ENCODE measurements at places on chromosomes 7 and 10. TPM values are rescaled to one million over a fixed set of nuclear protein-coding genes. Genes with fewer than 3 reads are reported as not detected.
A peak's percentile ranks its signal among the peaks of the same experiment; 100 is the strongest.

Gene GJD4
- total RNA-seq, result 0.22 TPM

DNA sequence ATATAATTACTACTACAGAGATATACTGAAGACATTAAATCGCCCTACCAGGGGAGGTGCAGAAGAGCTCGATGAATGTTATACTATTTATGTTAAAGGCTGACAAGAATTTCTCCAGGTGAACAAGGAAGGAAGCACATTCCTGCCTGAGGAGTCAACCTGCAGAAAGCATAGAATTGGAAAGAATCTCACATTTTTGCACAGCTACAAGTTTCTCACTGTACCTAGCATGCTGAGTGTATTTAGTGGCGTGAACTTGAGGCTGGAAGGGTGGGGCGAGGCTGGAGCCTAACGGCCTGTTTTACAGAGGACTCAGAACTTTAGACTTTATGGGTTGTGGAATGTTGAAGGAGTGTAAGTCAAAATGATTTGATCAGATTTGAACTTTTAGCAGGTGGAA is 373.6 kb upstream of the LRGUK start:
- DNase-seq, result no peak

Gene CCDC3
- total RNA-seq, result not detected

- DNase-seq, result no peak
These were observed 417.6 kb upstream of the POT1 start for GRCh38 chr7:125347269-125347668.

DNA sequence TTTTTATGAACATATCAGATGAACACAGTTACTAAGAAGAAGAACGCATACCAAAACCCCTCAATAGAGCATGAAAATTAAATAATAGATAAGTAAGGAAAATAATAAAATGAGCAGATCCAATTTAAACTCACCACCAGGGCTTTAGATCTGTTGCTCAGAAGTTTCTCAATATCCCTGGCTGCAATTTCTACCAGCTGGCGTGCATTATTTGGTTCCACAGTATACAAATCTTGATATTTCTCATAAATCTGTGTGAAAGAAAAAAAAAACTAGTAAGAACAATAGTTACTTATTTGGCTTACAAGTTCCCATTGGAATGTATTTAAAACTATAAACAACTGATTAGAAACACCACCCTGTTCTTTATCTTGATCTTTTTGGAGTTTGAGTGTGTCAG is 108.6 kb downstream of the CACNA2D1 start:
- DNase-seq, result no peak

DNA sequence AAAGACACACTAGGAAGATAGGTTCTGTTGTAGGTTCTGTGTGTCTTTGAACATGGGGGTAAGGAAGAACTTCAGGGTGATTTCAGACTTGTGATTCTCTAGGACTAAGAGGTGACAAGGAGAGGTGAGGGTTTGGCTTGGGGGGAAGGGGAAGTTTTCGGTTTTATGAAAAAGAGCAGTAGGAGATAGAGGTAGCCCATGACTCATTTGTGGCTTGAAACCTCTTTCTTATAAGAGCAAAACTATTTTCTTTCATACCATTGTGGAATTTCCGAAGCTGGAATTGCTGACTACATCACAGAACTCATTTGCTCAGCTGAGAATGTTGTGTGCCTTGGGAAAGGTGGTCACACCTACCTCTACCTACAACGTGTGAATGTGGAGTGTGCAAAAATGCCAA is 39.6 kb upstream of the IKZF1 start:
- DNase-seq, result no peak

Gene LRRC61
- 6.9 TPM for total RNA-seq

GRCh38 chr10:84015877-84016595 is 123.3 kb upstream of the GHITM start:
- DNase-seq, result no peak

Gene LRCH4
- total RNA-seq, result 305 TPM

DNA sequence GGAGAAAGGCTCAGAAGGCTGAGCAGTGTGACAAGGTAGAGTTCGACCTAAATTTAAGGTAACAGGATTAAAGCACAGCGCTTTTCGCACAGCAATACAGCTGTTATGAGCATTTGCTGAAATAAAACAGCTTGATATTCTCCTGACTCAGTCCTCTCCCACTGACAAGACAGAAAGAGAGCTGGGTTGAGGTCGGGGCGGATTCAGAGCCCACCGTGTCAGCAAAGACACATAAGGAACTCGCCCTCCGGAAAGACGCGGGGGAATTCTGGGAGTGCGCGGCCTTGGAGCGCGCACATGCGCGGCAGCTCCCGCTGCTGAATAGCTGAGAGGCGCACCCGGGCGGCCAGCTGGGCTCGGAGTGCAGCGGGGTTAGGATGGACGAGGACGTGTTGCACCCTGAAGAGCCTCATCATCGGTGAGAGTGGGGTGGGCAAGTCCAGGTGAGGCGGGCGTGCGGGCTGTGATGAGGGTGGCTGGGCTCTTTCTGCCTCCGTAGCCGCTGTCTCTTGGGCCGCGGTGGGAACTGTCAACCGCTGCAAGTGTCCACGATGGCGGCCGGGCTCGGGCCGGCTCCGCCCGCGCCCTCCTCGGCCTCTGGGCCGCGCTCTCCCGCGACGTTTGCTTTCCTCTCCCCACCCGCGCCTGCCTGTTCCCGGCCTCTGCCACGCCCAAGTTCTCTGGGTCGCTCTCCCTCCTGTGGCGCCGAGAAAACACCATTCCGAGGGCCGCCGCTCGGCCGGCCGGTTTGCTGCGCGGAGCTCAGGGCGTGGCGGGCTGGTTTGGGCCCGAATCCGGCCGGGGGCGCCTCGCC is 120.6 kb downstream of the LYZL1 start:
- DNase-seq, result peak; percentile 24

Gene TEX36
- not detected for total RNA-seq

DNA sequence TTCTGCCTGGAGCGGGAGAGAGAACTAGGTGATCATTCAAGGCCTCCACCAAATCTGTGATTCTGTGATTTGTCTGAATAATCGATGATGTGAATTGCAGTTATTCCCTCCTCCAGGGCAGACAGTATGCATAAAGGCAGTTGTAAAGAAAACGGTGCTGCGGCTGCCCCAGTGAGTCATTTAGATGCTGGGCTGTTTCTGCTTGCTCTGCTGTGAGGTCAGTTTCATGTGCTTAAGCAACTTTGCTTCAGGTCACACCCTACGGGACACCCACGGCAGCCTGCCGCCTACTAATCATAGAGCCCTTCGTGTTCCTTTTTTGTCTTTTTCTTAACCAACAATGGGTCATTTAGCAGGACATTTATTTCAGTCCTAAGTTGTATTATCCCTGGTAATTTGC is 158.1 kb upstream of the PITRM1 start:
- no peak for DNase-seq

DNA sequence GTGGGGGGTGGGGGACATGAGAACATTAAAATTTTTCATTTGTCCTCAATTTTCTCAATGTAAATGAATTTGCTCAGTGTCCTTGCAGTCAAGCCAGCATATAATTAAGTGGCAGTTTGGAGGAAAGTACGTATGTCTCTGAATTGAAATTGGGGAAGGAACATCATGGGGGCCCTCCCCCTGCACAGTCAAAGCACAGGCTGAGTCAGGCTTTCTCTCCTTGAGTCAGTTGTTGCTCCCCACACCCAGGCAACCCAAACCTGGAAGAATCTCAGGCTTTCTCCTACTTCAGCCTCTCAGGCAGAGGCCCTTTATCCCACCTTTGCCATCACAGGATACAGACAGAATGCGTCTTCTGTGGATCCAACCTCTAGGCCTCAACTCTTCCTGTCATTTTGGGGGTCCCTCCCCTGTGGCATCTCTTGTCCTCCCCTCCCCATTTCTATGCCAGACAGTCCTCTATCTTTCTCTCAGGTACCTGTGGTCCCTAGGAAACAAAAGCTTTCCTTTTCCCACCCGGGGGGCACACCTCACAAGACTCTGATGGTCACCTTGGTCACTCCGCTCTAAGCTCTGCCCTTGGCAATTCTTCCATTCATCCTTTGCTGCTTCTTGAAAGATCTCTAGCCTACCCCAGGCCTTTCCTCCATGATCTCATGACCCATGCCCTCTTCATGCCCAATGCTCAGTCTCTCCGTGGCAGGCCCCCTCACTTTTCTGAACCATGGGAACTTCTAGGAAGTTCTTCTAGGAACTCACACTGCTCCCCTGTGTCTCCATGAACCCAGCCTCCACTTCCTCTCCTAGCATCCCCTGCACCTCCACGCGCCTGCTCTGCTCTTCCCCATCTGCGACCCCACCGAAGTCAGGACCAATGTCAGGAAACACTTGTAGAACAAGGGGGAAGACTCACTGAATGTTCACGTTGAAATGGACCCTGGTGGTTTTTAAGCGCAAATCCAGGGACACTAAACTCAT is 40.4 kb downstream of the CREB3L2 start:
- no peak for DNase-seq

GRCh38 chr7:13850185-13850752 is 139.2 kb downstream of the ETV1 start:
- DNase-seq, result peak; percentile 28

Gene ZNF804B
- total RNA-seq, result not detected

DNA sequence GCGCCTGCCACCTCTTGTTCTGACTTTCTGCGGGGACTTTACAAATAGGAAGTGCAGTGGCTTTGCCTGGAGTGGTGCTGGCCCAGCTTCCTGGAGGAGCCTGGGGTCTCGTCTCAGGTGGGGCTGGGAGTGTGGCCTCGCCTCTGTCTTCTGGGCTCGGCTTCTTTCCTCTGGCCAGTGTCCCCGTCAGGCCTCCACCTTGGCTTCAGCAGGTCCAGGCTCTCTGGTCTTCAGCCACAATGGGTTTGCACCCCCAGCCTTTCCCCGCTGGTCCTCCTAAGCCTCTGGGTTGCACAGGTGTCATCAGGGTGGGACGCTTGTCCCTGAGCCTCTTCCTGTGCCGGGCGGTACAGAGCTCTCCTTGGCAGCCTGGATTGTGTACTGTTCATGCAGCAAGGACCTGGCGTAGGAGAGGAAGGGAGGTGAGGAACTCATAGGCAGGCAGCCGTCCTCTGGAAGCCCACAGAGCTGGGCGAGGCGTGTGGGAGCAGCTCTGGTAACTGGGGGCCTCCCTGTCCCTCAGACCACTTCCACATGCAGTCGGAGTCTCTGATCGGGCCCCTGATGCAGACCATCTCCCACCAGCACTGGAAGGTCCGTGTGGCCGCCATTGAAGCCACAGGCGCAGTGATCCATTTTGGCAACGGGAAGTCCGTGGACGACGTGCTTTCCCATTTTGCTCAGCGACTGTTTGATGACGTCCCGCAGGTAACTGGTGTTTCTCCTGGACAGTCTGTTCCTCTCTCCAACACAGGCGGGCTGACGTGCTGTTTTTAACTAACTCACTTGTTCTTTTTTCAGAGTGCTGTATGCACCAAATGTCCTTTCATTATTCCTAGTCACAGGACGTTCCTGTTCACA is 2.3 kb upstream of the PRKAR1B start:
- DNase-seq, result no peak

DNA sequence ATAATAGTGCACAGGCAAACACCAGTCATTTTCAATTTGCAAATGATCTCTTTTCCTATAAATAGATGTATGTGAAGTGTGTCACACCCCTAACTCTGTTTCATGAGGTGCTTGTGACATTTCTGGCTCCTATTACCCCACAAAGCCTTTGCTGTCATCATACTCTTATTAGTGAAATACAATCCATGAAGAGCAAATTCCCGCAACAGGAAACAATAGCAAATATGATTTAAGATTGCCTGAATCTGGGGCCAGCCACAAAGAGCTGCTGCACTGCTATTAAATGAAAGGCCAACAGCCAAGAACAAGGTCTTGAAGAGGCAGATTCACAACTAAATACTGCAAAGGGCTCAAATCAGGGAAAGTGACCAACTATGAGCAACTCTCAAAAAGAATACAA is 96.3 kb upstream of the CAV2 start:
- no peak for DNase-seq

GRCh38 chr10:128540781-128541761 is 414.8 kb upstream of the MKI67 start:
- no peak for DNase-seq

Gene WASHC2A
- total RNA-seq, result 48.5 TPM

- no peak for DNase-seq
These were observed 353.6 kb downstream of the GALNT17 start for GRCh38 chr7:71485586-71485985.

Gene IFIT1B
- not detected for total RNA-seq

- DNase-seq, result no peak
These were observed 38.8 kb downstream of the ERLIN1 start for GRCh38 chr10:100146875-100147650.

DNA sequence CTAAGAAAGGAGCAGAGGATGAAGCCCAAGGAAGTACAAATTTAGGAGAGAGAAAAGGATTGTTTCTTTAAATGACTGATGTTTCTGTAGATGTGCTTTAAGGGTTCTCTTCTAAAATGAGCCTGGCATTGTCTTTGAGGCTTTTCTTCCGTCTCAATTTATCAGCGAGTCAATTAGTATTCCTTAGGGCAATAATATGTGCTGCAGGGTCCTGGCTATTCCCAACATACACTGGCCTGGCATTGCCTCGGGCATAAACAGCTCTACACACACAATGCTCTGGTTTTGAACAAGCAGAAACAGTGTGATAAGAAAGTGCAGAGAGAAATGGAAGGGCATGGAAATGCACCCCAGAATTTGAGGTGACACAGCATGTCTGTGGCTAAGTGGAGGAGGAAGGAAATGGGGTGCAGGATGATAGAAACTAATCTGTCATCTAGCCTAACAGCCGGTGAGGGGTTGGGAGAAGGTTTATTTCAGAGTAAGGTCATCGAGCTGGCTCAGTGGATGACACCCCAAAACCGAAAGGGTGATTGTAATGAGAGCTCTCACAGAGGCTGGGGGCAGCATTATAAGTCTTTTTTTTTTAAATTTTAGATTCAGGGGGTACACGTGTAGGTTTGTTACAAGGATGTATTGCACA is 67.5 kb upstream of the ARHGAP21 start:
- no peak for DNase-seq

- DNase-seq, result no peak
These were observed 335.4 kb upstream of the MTPN start for GRCh38 chr7:136312592-136312991.

Gene AKR1C3
- 1.4 TPM for total RNA-seq

DNA sequence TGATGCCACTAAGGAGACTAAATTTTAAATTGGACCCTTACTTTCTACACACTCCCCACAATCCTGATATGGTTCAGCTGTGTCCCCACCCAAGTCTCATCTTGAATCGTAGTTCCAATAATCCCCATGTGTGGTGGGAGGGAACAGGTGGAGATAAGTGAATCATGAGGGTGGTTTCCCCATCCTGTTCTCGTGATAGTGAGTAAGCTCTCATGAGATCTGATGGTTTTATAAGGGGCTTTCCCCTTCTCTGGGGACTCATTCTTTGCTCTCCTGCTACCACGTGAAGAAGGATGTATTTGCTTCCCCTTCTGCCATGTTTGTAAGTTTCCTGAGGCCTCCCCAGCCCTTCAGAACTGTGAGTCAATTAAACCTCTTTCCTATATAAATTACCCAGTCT is 18.4 kb upstream of the BET1 start:
- no peak for DNase-seq

- no peak for DNase-seq
These were observed 281.7 kb downstream of the FRMD4A start for GRCh38 chr10:14048930-14049613.

DNA sequence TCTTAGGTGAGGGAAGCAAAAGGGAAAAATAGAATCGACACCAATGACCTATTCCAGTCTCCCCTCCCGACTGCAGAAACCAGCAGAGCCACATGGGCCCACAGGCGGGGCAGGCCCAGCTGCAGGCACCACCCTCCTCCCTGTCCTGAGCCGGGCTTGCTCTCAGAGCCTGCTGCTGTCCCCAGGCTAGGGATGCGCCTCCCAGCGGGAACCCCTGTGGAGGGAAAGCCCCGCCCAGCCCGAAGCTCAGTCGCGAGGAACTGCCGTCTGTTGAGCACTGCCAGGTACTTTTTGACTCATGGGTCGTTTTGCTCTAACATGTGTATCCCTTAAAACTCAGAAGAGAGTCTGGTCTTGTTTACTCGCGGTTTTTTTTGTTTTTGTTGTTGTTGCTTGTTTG is 124.5 kb upstream of the RET start:
- DNase-seq, result no peak

All from T-helper 17 cell (primary cell).